ENCODE measurements at places on chromosomes 13 and 19.
A peak's percentile ranks its signal among the peaks of the same experiment; 100 is the strongest.

GRCh38 chr13:73168953-73169401 lies 110.2 kb downstream of the KLF5 start:
- no peak for DNase-seq

DNA sequence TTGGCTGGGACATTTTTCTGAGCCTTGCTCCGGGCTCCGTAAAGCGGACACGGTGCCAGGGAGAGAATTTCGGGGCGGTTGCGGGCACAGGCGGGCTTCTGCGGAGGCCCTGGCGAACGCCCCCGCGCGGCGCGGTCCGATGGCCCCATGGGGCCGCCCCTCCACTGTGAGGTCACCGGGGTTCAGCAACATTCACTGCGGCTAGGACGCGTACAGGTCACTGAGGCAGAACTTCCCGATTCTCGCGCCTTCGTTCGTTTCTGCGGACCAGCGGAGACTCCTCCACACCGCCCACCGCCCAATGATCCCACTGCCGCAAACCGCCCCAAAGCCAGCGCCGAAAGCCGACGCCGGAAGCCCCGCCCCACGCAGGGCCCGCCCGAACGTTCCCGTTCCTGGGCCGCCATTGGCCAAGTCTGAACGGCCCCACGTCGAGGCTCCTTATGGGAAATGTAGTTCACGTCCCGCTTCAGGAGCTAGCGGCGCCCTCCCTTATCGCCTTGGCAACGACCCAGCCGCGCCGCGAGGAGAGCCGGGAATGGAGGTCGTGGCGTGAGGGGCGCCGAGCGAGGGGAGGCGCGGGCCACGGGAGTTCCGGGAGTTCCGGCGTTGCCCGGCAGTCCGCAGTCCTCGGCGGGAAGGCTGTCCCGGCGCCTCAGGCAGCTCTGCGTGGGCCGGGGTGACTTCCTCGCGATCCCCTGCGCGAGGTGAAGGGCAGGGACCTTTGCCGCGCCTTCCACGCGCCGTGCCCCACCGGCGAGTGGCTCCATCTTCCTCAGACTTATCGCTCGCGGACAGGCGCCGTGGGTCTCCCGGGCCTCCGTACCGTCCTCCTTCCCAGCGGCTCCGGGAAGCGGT lies at the start of gene ZNF584:
ZNF584 (plus strand) TSS at position 498 of the 858 bp plus-strand sequence. CDS start 499 bp downstream, outside the sequence.
- DNase-seq: peak; percentile 97

DNA sequence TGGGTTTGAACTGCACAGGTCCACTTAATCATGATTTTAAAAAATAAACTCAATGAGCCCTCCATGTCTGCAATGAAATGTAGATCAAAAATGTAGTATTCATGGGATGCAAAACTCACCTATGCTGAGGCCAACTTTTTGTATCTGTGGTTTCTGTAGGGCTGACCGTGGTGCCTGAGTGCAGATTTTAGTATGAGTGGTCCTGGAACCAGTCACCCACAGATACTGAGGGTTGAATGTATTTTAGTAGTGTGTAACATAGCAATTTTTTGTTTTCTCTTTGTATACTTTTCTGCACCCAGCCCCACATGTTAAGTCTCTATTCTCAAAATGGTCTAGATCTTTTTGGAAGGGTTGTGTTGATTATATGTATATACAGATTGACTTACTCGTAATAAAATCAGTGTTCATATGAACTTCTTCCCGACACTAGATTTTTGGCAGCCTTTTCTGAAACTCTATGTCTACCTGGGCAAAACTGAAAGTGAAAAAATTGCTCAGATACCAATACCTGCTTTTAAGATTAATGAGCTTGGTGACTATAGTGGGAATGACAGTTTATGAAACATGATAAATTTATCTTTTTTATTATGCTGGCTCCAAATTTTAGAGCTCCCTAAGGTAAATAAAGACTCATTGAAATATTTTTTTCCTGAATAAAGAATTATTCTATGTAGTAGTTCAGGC lies 51.6 kb downstream of the DNAJC15 start:
- DNase-seq: no peak

DNA sequence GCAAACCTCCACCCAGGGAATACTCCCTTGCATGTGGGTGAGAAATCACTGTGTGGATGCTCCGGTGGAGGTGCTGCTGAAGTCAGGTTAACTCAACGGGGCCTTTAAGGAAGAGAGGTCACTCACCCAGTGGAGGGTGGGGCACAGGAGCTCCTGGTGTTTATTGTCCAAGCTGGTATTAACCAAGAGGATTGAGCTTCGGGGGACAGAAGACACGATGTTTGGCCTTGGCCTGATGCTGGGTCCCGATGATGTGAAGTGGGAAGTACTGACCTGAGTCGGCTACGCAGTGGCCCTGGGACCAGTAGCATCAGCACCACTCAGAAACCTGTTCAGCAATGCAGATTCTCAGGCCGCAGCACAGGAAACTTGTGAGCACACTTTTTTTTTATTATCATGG lies 85.7 kb upstream of the WASF3 start:
- no peak for DNase-seq

GRCh38 chr13:23456437-23457210 lies 23.1 kb upstream of the SACS start:
- no peak for DNase-seq

GRCh38 chr13:93686399-93686798 lies 459.8 kb downstream of the GPC6 start:
- DNase-seq: no peak

DNA sequence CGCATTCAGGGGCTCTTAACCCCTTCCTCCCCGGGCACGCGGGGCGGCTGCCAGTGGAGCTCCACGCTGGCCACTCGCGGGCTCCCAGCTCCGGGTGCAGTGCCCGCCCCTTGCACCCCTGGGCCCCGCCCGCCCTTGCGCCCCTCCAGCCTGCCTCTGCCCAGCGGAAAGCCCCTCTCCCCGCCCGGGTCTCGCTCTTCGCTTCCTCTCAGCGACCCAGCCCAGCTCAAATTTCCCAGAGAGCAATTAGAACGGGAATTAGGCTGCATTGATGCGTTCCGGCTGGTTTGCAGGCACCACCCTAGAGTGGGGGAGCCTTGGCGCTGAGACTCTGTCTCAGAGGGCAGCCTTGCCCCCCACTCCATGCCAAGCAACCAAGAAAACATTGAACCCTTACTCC lies 1.8 kb upstream of the GSX1 start:
- DNase-seq: no peak

- DNase-seq: no peak
Measured at GRCh38 chr19:31177246-31177645, 172.0 kb downstream of the TSHZ3 start.

DNA sequence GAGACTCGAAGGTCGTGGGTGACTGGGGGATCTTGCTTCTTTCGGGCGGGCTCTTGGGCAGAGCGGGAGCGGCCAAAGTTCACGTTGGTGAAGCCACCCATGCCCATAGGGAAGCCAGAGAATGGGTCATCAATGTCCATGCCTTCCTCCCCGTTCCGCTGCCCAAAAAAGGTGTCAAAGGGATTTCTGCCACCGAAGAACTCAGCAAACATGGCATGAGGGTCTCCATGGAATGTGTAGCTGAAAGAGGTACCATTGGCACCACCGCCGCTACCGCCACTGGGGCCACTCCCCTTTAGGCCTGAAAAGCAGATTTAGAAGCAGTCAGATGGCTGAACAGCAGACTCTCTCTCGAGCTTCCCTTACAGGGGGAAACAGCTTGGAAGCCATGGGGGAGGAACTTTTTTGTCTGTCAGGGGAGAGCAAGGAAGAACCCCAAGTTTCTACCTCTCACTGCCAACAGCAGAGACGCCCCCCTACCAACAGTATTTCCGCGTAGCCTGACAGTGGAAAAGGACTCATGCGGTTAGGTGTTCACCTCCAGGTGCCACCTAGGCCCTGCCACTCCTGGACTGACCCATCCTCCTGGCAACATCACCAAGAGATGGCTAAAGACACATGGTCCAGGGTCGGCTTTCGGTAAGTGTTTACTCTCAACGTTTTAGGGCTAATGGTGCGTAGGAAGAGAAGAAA lies 1.3 kb downstream of the DNAJB1 start:
- DNase-seq: no peak

DNA sequence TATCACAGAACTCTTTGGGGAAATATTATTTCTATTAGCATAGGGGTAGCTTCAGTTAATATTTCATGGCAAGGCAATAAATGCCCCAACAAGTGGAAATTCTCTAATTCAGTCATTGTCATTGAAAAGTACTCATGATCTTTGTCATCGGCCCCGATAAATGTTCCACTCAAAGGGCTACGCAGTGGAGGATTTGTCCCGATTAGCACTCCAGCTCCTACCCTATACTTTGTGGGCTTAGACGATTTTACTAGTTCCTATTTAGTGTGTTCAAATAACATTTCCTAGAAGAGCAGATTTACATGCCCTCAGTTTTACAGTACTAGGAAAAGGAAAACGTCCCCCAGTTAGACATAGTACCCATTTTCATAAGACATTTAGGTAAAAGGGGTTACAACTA lies 38.0 kb upstream of the ATP12A start:
- no peak for DNase-seq

- no peak for DNase-seq
Measured at GRCh38 chr19:16204005-16204294, 6.2 kb downstream of the AP1M1 start.

DNA sequence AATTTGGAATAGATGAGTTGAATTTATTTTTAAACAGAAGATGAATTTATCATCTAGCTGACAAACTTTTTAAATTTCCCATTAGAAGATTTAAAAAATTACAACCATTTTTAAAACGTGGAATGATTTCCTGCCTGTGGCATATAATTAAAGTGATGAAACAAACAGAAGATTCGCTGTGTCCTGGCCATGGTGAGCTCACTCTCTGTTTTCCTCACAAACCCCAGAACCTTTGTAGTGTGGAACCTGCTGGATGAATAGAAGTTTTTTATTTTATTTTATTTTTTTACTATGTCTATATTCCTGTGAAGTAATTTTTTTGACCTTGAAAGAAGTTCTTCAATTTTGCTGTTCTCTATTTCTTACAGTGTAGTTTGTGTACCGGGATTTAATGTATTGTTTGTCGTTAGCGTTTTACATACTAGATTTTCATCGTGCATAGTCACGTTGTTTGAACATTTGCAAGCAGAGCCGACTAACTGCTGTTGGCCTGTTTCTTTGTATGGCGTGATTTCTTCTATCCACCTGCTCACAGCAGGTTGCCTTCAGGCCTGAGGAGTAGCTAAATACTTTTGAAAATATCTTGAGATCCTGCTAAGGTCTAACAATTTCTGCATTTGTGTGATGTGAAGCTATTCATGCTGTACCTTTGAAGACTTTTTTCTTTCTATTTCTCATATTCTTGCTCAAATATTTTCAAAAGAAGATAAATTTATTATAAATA lies 149.2 kb downstream of the GGACT start:
- no peak for DNase-seq

- DNase-seq: no peak
Measured at GRCh38 chr13:57813651-57814050, 182.1 kb downstream of the PCDH17 start.

DNA sequence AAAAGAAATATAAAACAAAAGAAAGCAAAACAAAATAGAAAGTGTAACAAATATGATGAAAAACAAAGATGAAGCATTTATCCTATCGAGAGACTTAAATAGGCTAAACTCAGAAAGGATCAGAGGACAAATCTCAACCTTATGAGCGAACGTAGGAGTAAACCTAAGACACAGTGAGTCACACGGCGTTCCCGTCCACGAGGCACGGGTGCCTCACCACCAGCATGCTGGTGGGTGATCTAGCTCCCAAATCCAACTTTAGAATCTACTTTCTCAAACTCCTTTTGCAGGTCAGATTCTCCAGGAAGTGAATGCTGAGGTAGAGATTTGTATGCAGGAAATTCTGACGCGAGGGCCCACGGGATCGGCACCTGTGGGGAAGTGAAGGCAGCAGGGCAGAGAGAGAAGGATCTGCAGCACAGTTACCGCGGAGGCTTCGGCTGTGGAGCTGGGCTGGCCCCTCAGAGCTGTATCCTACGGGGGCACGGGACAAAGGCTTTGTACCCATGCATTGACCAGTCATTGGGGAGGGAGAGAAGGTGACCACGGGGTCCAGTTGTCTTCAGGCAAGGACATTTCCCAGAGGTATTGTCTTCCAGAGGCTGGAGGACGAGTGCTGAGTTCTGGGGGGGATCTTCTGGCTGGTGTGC lies 7.5 kb upstream of the MIER2 start:
- DNase-seq: no peak

DNA sequence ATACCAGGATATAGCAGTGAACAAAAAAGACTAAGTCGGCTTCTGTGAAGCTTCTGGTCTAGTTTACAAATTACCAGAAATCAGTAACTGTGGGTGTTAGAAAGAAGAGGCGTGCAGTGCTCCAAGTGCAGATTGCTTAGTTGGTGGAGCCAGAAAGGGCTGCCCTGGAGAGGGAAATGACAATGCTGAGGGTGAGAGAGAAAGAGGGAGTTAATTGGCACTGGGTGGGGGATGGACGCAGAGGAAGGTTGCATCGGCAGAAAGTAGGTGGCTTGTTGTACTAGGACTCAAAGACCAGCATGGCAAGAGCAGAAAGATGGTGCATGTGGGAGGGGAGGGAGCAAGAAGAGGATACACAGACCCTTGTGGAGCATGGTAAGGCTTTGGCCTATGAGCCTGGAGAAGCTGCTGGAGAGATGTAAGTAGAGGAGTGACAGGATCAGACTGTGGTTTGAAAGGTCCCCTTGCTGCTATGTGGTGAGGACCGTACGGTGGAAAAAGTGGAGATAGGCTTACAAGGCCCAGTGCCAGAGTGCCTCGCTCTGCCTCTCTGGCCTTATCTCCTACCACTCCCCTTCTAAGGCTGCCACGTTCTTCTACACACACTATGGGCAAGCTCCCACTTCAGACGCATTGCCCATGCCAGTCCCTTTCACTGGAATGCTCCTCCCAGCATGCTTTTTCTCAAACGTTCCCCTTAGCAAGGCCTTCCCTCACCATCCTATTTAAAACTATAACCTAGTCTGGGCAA lies 13.5 kb downstream of the SMG9 start:
- DNase-seq: no peak

GRCh38 chr19:29266603-29267002 lies 53.7 kb upstream of the UQCRFS1 start:
- no peak for DNase-seq

GRCh38 chr13:37417060-37417441 lies 181.5 kb downstream of the POSTN start:
- DNase-seq: no peak

DNA sequence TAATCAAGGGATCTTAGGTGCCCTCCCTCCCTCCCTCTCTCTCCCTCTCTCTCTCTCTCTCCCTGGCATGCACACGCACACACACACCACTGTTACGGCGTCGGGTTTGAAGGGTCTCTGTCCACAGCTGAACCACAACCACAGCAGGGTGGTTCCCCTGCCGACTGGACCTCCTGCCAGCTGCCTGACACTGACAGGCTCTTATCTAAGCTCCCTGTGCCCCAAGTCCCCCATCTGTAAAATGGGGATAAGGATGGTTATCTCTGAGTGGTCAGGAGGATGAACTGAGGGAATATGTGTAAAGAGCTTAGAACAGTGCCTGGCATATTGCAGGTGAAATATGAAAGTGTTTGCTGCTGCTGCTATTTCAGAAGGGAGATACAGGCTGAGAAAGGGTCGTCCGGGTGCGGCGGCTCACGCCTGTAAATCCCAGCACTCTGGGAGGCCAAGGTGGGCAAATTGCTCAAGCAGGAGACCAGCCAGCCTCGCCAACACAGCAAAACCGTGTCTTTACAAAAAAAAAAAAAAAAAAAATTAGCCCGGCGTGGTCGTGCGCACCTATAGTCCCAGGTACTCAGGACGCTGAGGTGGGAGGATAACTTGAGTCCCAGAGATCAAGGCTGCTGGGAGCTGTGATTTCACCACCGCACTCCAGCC lies 852 bp upstream of the SHISA7 start:
- DNase-seq: no peak
